ENCODE measurements at places on chromosomes 5 and 9.
A peak's percentile ranks its signal among the peaks of the same experiment; 100 is the strongest.

DNA sequence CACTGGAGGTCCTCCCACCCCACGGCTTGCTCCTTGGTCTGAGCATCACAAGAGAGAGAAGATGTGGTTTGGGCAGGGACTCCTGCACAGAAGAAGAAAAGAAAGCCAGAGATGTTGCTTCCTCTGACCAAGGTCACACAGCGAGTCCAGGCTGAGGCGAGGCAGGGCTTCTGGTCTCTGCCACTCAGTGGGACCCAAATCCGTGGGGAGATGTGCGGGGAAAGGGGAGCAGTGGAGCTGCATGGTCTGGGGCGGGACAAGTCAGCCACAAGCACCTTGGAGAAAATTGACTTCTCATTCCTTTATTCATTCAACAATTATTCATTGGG lies 150.9 kb downstream of the C9orf50 start:
- DNase-seq = no peak

DNA sequence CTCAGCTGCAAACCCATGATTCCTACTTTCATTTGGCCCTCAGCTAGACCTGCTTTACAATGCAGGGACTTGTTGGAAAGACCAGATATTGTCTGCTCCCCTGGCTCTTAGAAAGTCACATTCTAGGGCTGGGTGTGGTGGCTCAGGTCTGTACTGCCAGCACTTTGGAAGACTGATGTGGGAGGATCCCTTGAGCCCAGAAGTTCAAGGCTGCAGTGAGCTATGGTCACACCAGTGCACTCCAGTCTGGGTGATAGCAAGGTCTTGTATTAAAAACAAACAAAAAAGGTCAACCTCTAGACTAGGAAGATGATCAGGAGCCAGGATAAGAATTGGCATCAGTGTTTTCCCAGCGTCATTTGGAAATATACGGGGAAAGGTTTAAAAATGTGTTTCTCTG lies 145.8 kb downstream of the PALM2AKAP2 start:
- no peak for DNase-seq

DNA sequence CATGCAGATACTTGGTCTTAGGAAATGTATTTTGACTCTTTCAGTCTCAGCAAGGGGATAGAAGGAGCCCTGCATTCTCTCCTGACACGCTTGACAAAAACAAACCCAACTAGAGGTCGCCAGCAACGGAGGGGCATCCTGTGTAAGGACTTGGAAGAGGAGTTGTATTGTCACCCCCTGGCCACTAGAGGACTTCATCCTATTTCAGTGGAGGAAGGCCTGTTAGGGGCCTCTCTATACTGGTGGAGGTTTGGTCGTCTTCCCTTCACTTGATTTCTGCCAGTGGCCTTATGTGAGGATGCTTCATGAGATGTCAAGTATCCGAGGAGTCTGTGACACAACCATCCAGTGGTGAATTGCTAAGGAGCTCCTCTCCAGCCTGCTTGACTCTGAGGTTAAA lies 122.8 kb upstream of the STC2 start:
- DNase-seq = no peak

DNA sequence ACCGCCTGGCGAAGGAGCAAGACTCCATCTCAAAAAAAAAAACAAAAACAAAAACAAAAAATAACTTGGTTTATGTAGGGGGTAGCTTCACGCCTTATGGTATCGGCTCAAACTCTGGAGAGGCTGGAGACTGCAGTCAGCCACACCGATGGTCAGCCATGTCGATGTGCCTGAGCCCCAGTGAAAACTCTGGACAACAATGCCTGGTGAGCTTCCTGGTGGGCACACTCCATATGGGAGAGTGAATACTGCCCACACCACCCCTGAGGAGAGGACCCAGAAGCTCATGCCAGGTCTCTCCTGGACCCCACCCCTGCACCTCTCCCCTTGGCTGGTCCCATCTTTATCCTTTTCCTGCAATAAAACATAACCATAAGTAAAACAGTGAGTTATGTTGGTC lies 19.6 kb downstream of the IPPK start:
- DNase-seq = no peak

- no peak for DNase-seq
Observed at GRCh38 chr5:168858371-168858770, 279.2 kb upstream of the PANK3 start.

DNA sequence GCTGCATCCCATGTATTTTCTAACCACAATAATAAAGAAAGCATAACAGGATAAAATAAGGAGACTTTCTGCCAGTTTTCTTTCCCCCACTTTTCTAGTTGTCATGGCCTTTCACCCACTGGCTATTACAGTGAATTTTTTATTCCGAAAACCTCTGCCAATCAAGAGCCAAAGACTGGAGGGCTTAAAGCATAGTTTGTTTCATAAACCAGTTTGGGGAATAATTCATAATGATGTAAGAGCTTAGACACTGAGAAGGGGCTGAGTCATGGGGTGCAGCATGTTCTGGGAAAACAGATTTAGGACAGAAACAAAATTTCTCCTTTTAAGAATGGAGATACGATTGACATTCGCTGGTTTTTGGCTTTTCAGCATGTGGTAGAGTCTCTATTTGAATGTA lies 4.4 kb upstream of the GLIPR2 start:
- DNase-seq = no peak

DNA sequence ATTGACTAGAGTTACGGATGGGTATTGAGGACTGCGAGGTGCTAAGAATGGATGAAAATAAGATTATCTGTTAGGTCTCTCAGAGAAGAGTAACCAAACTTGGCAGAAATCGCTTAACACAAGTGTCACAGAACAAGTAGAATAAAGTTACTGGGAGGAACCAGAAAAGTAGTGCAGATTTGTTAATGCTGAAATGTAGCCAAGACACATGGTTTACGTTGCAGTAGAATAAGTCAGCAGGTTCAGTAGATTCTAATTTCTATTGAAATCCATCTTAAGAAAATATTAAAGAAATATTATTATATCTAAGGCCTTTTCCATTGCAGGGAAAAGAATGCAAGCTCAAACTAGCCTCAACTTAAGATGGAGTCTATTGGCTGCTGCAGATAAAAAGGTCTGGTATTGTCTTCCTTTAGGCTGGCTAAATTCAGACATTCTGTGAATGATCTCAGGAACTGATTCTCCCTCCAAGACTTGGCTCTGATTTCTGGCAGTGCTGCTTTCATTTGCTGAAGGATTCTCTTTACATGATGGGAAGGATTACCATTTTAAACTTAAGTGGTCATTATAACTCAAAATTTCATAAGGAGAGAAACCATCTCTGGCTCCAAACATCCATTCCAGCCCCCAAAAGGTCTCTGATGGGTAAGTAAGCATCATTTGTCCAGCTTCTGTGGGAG lies 314.9 kb downstream of the MARCHF11 start:
- DNase-seq = no peak

DNA sequence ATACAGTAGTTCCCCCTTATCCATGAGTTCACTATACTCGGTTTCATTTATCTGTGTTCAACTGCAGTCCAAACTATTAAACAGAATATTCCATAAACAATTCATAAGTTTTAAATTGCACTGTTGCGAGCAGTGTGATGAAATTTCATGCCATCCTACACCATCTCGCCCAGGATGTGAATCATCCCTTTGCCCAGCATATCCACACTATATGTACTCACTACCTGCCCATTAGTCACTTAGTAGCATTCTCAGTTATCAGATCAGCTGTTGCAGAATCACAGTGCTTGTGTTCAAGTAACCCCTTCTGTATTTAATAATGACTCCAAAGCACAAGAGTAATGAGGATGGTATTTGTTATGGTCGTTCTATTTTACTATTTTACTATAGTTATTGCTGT lies 51.5 kb downstream of the SHOC1 start:
- DNase-seq = no peak

- DNase-seq = no peak
Observed at GRCh38 chr5:73922875-73923557, 297.0 kb downstream of the ARHGEF28 start.

- no peak for DNase-seq
Observed at GRCh38 chr5:893137-893506, 438 bp downstream of the TRIP13 start.

GRCh38 chr5:154087260-154087659 lies 48.5 kb downstream of the MFAP3 start:
- no peak for DNase-seq

DNA sequence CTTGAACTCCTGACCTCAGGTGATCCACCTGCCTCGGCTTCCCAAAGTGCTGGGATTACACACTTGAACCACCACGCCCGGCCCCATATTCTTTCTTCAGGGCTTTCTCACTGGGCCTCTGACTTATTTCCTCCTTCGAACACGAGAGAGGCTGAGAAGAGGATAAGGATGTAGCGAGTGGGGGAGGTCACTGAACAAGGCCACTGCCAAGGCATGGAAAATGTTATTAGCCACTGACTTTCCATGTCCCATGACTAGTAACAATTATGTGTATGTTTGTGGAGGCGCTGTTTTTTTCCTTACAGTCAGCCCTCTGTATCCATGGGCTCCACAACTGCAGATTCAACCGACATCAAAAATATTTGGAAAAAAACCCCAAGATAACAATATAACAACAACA lies 12.3 kb upstream of the FCHSD1 start:
- no peak for DNase-seq

DNA sequence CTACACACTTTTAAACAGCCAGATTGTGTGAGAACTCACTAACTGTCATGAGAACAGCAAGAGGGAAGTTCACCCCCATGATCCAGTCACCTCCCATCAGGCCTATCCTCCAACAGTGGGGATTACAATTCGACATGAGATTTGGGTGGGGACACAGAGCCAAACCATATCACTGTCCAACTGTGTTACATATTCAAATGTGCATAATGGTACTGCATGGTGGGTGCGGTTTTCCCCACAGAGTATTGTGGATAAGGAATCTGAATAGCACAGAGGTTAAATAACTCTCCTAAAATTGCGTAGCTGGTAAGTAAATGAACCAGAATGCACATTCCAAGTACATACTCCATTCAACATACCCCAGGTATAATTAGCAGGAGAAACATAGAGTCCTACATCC lies 32.1 kb downstream of the CDH6 start:
- no peak for DNase-seq

GRCh38 chr9:99167119-99167518 lies 54.6 kb downstream of the ALG2 start:
- no peak for DNase-seq

DNA sequence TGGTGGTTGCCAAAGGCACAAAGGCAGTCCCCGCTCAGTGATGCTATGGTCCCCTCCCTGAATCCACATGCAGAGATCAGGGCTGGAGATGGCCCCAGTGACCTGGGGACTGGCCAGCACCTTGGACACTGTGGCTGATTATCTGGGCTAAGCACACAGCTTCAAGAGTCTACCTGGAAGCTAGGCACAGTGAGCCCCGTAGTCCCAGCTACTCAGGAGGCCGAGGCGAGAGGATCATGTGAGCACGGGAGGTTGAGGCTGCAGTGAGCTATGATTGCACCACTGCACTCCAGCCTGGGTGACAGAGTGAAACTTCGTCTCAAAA lies 8.3 kb upstream of the SCGB3A1 start:
- no peak for DNase-seq

DNA sequence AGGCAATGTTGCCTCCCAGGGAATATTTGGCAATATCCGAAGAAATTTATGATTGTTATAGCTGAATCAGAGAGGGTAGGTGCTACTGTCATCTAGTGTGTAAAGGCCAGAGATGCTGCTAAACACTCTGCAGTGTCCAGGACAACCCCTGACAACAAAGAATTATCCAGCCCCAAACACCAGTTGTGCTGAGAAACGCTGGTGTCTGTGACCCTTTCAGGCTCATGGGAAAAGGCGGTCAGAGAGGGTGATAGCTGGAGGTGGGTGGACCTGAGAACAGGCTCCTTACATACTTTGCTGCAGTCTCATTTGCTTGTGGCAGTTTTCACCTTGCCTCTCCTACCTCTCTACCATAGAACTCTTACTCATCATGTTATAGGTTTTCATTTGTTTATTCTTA lies 295.3 kb upstream of the DMRT1 start:
- DNase-seq = no peak

GRCh38 chr5:172110921-172111851 lies 76.8 kb downstream of the STK10 start:
- peak; percentile 89 for DNase-seq

GRCh38 chr5:67222243-67223025 lies 25.8 kb upstream of the CD180 start:
- DNase-seq = no peak

- peak; percentile 80 for DNase-seq
Observed at GRCh38 chr5:150783422-150783928, 4.9 kb downstream of the SMIM3 start.

DNA sequence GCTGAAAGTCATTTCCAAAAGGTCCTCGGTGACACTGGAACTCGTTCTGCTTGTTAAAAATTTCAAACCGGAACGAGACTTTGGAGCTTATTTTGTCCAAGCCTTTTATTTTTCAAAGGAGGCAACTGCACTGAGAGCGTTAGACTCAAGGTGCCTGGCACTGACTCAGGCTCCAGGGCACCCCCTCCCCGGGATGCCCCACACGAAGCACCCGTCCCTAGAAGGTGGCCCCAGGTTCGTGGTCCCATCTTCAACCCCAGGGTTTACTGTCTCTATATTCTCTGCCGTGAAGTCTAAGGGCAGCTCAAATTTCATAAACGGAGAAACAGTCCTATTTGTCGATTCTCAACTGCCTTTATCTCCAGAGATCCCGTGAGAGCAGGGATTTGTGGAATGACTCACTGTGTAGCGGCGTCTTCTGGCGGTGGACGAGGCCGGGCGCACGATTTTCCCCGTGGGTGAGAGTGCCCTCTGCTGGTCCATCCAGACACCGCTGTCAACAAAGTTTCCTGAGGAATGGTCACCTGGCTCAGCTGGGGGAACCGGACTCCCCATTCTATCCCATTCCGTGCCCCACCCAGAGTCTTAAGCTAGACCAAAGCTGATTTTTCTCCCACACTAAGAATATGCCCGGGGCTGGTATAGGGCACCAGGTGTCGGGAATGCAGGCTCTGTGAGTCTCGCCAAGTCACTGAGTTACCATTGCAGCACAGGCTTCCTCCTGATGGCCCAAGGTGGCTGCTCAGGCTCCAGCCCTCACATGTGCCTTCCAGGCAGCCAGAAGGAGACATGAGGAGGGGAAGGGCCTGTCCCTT lies 27.1 kb upstream of the SLC6A19 start:
- peak; percentile 31 for DNase-seq

GRCh38 chr9:69768101-69768500 lies 8.3 kb upstream of the PTAR1 start:
- no peak for DNase-seq

DNA sequence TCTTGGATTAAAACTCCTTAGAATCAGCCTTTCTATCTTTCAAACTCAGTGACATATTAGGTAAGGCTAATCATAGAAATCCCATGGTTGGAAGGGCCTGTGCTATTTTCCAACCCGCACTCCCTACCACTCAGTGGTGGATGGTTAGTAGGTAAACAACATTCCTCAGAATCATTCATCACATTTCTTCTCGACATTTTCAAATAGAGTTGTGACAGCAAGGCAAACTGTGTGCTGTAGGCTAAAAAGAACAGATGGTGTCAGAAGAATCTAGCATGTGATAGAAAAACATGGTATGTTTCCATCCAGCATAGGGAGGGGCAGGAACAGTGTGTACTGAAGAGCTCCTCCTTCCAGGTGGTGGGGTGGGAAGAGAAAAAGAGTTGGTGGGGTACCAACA lies 227.3 kb upstream of the NMUR2 start:
- no peak for DNase-seq
